Activated CD4-positive, alpha-beta memory T cell treated with anti-CD3 and anti-CD28 coated beads, Interleukin-2, amount 10 ng/mL, durations not matched to agents 7 days and 5 days (primary cell): ENCODE measurements at places on chromosomes 4 and X. TPM values are rescaled to one million over a fixed set of nuclear protein-coding genes. Genes with fewer than 3 reads are reported as not detected.

Gene PCYT1B
- 0.45 TPM for total RNA-seq

- DNase-seq, result no peak
- H3K27ac ChIP-seq, result no peak overlapping the region
- H3K4me3 ChIP-seq, result no peak overlapping the region
- no peaks in the 10 kb centered on the region for H3K27me3 ChIP-seq
- H3K4me1 ChIP-seq, result peaks cover 33% of the 10 kb centered on the region
Observed at GRCh38 chr4:113674733-113675132, 86.8 kb downstream of the CAMK2D start.

DNA sequence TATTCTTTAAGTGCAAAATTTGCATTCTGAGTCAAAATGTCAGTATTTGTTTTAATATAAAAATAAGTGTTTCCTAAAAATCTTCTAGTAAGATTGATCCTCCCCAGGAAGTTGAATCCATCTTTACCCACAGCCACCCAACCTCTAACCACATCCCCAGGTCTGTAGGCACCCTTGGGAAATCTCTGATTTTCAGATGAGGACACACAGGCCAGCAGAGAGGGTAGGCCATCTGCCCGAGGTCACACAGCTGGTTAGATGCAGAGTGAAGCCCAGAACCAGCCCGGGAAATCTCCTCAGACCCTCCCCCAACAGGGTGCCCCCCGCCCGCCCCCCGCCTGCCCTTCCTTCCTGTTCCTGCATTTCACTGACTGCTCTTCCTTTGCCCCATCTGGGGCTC, 277.5 kb downstream of the FBXW7 start:
- no peak for DNase-seq
- H3K27me3 ChIP-seq, result peaks cover 5% of the 10 kb centered on the region
- H3K4me1 ChIP-seq, result peaks cover 19% of the 10 kb centered on the region
- no peak overlapping the region for H3K27ac ChIP-seq
- H3K36me3 ChIP-seq, result peaks cover 5% of the 10 kb centered on the region

- no peak for DNase-seq
- H3K27ac ChIP-seq, result no peak overlapping the region
- H3K4me3 ChIP-seq, result no peak overlapping the region
- H3K27me3 ChIP-seq, result no peaks in the 10 kb centered on the region
- H3K4me1 ChIP-seq, result no peaks in the 10 kb centered on the region
Observed at GRCh38 chr4:188005561-188005960, 10.0 kb downstream of the ZFP42 start.

- H3K4me1 ChIP-seq, result peaks cover 23% of the 10 kb centered on the region
- no peak overlapping the region for H3K27ac ChIP-seq
- peak; percentile 60 for DNase-seq
Observed at GRCh38 chr4:151407466-151408379, 1.3 kb upstream of the FHIP1A start.

Gene MTMR8
- 5.5 TPM for total RNA-seq

DNA sequence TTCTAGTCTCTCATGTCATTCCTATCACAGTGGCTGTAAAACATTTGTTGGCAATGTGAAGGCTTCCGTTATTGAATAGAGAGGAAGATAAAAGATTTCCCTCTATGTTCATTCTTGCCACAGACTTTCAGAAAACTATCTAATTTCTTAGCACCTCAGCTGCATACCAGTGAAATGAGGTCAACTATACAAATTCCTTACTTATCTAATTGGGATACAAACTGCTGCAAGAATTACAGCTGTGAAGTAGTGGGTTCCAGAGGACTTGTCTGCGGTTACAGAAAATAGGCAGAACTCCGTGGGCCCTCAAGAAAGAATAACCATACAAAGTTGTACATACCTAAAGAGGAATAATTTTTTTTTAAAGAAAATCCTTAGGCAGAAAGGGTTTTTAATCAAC, 175.8 kb downstream of the PPP1R2C start:
- DNase-seq, result no peak
- no peaks in the 10 kb centered on the region for H3K27me3 ChIP-seq
- H3K27ac ChIP-seq, result no peak overlapping the region
- H3K4me3 ChIP-seq, result no peak overlapping the region
- H3K36me3 ChIP-seq, result no peaks in the 10 kb centered on the region

Gene PNMA5
- total RNA-seq, result 0.23 TPM

DNA sequence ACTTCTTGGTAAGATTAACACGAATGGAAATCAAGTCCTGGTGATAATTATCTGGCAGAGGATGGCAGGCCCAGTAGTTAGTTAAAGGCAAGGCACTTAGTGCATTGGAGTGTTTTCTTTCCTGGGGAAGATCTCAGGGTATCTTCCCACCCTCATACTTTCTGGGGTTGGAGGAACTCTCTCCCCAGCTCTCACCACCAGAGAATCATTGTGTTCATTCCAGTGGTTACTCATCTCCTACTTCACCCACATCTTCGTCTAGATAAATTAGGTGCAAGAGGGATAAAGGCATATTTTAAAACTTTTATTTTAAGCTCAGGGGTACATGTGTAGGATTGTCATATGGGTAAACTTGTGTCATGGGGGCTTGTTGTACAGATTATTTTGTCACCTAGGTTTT, 67.5 kb upstream of the SH3RF1 start:
- no peak for DNase-seq
- no peaks in the 10 kb centered on the region for H3K27me3 ChIP-seq

Gene ARHGAP36
- total RNA-seq, result not detected

DNA sequence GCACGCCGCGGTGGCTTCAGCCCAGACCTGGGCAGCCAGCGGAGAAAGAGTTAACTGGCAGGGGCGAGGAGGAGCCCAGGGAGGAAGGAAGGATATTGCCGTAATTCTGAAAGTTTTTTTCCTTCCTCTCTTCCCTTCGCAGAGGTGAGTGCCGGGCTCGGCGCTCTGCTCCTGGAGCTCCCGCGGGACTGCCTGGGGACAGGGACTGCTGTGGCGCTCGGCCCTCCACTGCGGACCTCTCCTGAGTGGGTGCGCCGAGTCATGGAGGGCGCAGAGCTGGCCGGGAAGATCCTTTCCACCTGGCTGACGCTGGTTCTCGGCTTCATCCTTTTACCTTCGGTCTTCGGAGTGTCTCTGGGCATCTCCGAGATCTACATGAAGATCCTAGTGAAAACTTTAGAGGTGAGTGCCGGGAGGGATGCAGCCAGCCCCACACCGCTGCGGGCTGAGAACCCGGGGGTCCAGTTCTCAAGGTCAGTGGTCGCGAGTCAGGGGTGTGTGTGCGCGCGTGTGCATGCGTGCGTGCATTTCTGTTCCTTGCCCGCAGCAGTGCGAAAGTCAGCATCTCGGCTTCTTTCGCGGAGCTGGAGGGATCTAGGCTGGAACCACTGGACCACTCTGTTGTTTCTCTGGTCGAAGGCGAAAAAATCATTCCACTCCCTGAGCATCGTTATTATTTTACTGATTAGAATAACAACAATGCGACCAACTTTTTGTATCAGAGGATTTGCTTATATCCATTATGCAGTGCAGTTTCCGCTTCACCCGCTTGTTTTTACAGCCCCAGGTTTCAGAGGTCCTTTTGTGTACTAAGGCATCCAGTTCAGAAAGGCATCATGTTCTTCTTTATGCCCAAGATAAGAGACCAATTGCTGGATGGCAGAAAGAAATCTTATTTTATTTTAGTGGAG, 709 bp downstream of the GPAT3 start:
- H3K4me1 ChIP-seq, result peaks cover 40% of the 10 kb centered on the region
- no peak for DNase-seq
- peak overlapping the region; percentile 80 for H3K4me3 ChIP-seq
- peak overlapping the region; percentile 23 for H3K27ac ChIP-seq

Gene TMLHE
- 12.1 TPM for total RNA-seq

DNA sequence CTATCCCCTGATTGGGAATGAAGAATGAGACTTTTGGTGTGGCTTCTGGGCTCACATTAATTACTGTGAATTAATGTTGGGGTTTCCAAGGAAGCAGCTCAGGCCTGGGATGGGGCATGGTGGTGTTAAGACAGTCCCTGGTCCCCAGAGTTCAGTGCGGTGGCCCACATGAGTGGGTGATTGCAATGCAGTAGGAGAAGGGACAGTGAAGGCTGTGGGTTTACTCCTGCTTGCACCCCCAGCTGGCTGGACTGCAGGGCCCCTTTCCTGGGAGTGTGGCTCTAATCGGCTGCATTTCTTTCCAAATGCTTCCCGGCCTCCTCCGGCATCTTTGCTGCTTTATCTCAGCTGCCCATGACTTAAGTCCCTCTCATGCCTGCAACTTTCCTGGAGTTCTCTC, 28.2 kb upstream of the GPR78 start:
- H3K4me1 ChIP-seq, result peaks cover 2% of the 10 kb centered on the region
- H3K4me3 ChIP-seq, result no peak overlapping the region
- no peak for DNase-seq
- no peaks in the 10 kb centered on the region for H3K36me3 ChIP-seq
- H3K27ac ChIP-seq, result no peak overlapping the region

- DNase-seq, result no peak
- H3K36me3 ChIP-seq, result peaks cover 3% of the 10 kb centered on the region
- H3K4me1 ChIP-seq, result peaks cover 39% of the 10 kb centered on the region
- H3K27me3 ChIP-seq, result no peaks in the 10 kb centered on the region
- H3K4me3 ChIP-seq, result no peak overlapping the region
Observed at GRCh38 chrX:124010566-124010965, 49.1 kb downstream of the STAG2 start.

Gene ARHGAP6
- not detected for total RNA-seq

DNA sequence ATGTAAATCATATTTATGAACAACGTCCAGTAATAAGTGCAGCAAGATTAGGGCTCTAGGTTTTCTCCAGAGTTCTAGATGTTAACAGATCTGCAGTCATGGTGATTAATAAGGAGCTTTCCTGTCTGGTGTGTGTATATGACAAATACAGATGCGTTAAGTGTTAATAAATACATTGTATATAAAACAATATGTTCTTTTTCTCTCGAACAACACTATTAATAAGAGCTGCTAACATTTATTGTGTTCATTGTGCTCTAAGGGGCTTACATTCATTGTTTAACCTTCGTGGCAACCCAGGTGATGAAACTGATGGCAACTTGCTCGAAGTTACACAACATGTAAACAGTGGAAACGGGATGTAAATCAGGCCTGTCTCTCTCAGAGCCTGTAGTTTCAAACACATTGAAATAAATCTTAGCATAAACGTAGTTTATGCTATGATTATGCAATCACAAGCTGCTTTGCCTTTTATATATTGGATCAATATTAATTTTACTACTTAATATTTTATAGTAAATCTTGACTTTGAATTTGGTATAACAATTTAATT, 547 bp upstream of the CLGN start:
- peaks cover 54% of the 10 kb centered on the region for H3K27me3 ChIP-seq
- peak overlapping the region; percentile 66 for H3K4me3 ChIP-seq
- DNase-seq, result no peak
- H3K27ac ChIP-seq, result no peak overlapping the region
- H3K36me3 ChIP-seq, result no peaks in the 10 kb centered on the region
- peaks cover 9% of the 10 kb centered on the region for H3K4me1 ChIP-seq

- no peak overlapping the region for H3K4me3 ChIP-seq
- no peaks in the 10 kb centered on the region for H3K36me3 ChIP-seq
- peaks cover 8% of the 10 kb centered on the region for H3K27me3 ChIP-seq
- no peak overlapping the region for H3K27ac ChIP-seq
- no peak for DNase-seq
- no peaks in the 10 kb centered on the region for H3K4me1 ChIP-seq
Observed at GRCh38 chrX:11629593-11630211, 36.0 kb downstream of the ARHGAP6 start.

- no peaks in the 10 kb centered on the region for H3K27me3 ChIP-seq
- no peak for DNase-seq
Observed at GRCh38 chr4:39120418-39120817, 58.4 kb downstream of the KLHL5 start.

GRCh38 chrX:66045894-66046293, 6.0 kb upstream of the VSIG4 start:
- peak overlapping the region; percentile 89 for H3K27ac ChIP-seq
- no peak overlapping the region for H3K4me3 ChIP-seq
- H3K4me1 ChIP-seq, result peaks cover 31% of the 10 kb centered on the region
- no peak for DNase-seq
- H3K27me3 ChIP-seq, result no peaks in the 10 kb centered on the region

- H3K27me3 ChIP-seq, result no peaks in the 10 kb centered on the region
- H3K36me3 ChIP-seq, result peaks cover 55% of the 10 kb centered on the region
- DNase-seq, result peak; percentile 96
- H3K27ac ChIP-seq, result peak overlapping the region; percentile 96
- H3K4me1 ChIP-seq, result peaks cover 58% of the 10 kb centered on the region
- peak overlapping the region; percentile 91 for H3K4me3 ChIP-seq
Observed at GRCh38 chrX:1661048-1661921, 46.4 kb downstream of the ASMT start.

Gene PPP2R2C
- not detected for total RNA-seq

GRCh38 chr4:184361443-184361842, 112.9 kb downstream of the IRF2 start:
- H3K27ac ChIP-seq, result no peak overlapping the region
- H3K27me3 ChIP-seq, result no peaks in the 10 kb centered on the region
- no peak overlapping the region for H3K4me3 ChIP-seq
- H3K36me3 ChIP-seq, result peaks cover 4% of the 10 kb centered on the region
- no peaks in the 10 kb centered on the region for H3K4me1 ChIP-seq

DNA sequence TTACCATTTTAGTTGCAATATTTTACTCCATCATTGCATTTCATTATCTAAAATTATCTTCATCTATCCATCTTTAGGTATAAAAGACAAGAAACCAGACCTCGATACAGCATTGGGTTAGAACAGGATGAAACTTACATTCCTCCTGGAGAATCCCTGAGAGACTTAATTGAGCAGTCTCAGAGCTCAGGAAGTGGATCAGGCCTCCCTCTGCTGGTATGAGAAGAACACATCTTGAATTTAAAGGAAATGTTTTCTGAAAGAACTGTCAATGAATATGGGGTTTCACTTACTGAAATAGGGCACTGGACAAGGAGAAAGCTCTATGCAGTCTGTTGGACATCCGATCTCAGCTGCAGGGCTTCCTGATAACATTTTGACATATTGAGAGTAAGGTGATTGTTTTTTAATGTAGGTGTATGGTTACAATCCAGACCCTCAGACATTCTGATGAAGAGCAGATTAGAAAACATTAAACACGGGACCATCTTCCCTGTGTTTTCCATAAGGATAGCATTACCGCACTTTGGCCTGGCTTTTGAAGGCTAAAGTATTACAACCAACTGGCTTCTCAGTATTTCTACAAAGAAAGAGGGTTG, 367.2 kb downstream of the BMPR1B start:
- H3K4me1 ChIP-seq, result no peaks in the 10 kb centered on the region
- DNase-seq, result no peak
- H3K4me3 ChIP-seq, result no peak overlapping the region

- no peaks in the 10 kb centered on the region for H3K4me1 ChIP-seq
- no peak for DNase-seq
- no peaks in the 10 kb centered on the region for H3K36me3 ChIP-seq
- H3K27me3 ChIP-seq, result peaks cover 21% of the 10 kb centered on the region
- no peak overlapping the region for H3K27ac ChIP-seq
Observed at GRCh38 chr4:109378076-109378475, 55.5 kb upstream of the SEC24B start.

DNA sequence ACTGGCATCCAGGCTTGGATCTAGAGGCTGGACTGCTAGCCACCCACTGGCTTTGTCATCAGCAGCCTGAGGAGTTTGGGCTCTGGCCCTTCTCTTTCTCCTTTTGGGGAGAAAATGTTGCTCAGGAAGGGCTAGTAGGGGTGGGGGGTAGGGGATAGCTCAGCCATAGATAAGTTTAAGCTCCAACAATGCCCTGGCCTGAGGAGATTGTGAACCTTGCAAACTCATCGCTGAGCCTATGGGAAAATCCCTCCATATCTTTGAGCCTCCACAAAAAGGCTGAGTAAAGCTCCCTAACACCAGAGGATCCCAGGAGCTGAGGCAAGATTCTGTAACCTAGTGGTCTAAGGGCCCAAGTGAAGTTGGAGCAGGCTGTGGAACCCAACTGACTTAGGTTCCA, 8.8 kb downstream of the OTUD5 start:
- H3K27me3 ChIP-seq, result no peaks in the 10 kb centered on the region
- H3K4me1 ChIP-seq, result peaks cover 49% of the 10 kb centered on the region
- DNase-seq, result no peak
- peaks cover 16% of the 10 kb centered on the region for H3K36me3 ChIP-seq
- H3K4me3 ChIP-seq, result no peak overlapping the region
